ENCODE measurements at places on chromosomes 5 and 9.

GRCh38 chr5:146291421-146292074, 47.1 kb upstream of the POU4F3 start:
- DNase-seq = no peak

DNA sequence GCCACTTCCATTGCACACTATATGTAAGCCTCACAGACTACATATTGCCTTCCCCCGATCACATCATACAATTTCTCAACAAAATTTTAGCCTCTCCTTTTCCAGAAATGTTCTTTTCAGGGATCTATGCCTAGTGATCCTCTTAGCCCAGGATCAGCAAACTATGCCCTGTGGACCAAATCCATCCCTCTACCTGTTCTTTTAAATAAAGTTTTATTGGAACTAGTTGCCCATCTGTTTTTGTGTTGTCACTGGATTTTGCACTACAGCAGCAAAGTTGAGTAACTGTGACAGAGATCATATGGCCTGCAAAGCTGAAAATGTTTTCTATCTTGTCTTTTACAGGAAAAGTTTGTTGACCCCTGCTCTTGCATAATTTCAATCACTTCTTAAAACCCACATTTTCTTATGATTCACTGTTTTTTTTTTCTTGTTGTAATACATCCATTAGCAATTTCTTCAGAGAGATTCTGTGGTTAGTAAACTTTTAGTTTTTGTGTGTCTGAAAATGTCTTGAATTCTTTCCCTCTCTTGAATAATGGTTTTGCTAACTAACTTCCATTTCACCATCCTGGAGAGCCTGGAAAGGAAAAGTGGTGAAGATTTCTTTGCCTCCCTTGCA, 7.1 kb downstream of the TXNDC8 start:
- no peak for DNase-seq

- no peak for DNase-seq
These were observed 79.8 kb upstream of the FBXL7 start for GRCh38 chr5:15420201-15420600.

DNA sequence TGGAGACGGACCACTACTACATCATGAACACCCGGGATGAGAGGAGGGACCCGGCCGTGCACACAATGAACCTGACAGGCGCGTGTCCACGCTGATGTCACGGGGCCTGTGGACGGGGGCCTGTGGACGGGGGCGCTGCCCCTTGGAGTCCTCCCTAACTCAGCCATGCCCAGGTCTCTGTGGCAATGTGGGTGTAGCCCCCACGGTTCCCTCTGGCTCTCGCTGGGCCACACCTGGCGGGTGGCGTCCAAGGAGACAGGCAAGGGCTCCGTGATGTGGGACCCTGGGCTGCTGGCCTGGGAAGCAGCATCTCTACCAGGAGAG, 22.1 kb downstream of the PAEP start:
- DNase-seq = no peak

DNA sequence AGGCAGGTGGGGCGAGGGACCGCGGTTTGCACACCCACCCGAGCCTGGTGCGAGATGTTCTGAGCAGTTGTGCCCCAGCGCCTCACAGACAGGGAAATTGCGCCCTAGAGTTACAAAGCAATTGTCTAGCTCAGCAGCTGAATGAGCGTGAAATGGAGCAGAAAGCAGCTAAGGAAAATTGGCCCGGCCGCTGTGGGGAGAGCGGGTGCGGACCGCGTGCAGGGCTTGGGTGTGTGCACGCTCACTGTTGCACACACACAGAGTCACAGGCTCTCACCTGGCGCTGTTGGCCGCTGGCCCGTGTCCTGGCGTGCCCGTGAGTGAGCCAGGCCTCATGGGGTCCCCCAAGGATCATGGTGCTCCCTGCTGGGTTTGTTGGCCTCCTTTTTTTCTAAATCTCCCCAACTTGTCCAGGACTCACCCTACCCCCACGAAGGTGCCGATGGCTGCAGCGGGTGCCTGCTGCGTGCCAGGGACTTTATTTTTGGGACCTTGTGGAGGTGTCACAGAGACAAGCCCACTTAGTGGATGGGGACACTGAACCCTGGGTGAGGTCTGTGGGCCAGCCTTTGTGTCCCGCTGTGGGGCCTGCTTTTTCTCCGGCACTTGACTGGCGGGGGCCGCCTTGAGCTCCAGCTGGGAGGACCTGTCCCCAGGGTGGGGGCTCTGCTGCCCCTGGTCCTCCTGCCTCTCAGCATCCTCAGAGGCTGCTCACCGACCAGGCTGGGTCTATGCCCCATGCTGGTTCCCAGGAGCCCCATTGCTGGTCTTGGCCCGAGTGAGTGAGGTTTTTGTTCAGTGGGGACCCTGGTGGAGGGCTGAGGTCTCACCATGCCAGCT, 5.2 kb downstream of the RXRA start:
- no peak for DNase-seq

GRCh38 chr5:103693517-103693916, 130.9 kb upstream of the NUDT12 start:
- DNase-seq = no peak

GRCh38 chr9:132588098-132588497, 5.7 kb downstream of the BARHL1 start:
- DNase-seq = no peak

DNA sequence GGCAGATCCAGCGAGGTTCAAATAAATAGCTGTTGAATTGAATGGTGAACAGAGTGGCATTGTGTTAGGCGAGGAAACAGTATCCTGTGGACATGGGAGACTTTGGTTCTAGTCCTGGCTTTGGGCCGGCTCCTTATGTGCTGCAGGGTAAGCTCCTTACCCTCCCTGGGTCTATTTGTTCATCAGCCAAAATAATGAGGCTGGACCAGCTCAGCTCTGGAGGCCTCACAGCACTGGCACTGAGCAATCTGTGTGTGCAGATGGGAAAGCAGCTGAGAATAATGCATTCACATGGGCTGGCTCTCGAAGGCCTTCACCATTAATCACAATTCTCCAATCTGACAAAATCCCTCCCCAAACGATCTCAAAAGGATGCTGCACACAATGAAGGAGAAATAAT, 81.9 kb downstream of the APBA1 start:
- no peak for DNase-seq
